Stimulated activated CD4-positive, alpha-beta T cell treated with anti-CD3 and anti-CD28 coated beads, Interleukin-1b, Interleukin-23, amount 100 ng/mL, for 4 hours (primary cell): ENCODE measurements at places on chromosomes 4 and X.

DNA sequence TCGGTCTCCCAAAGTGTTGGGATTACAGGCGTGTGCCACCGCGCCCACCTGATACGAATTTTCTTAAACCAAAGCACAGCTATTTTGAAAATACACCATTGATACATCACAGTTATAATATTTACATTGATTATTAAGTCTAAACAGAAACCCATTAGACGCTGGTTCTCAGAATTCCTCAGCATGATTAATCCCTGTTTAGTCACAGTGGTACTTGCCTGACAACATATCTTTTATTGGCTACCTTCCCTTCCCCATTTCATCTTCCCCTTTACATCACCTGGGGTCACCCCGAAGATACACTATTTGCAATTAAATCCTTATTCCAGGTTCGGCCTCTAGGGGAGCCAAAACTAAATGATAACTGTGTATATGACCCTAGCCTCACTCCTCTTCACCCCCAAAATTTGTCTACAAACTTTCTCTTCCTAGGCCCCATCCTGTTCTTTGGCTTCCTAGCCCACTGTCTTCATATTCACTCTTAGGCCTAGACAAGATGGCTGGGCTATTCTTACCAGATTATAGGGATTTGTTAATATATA is 36.8 kb upstream of the IL1RAPL1 start:
- no peak for DNase-seq

DNA sequence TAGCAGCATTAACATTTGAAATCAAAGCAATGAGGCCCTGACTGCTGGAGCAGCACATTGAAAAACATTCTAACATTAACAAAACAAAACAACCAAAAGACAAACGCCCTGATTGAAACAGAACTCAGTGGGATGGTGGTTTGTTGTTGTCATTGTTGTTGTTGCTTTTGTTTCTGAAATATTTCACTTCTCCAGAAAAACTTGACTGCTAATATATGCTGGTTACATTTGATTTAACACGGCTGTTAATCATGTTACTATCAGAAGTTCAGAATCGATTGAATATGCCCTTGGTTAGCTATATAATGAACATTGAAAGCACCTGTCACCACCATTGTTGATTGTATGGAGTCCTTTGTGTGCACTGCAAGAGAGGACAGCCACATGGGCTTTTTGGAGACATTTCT is 790.4 kb upstream of the GALNTL6 start:
- no peak for DNase-seq

DNA sequence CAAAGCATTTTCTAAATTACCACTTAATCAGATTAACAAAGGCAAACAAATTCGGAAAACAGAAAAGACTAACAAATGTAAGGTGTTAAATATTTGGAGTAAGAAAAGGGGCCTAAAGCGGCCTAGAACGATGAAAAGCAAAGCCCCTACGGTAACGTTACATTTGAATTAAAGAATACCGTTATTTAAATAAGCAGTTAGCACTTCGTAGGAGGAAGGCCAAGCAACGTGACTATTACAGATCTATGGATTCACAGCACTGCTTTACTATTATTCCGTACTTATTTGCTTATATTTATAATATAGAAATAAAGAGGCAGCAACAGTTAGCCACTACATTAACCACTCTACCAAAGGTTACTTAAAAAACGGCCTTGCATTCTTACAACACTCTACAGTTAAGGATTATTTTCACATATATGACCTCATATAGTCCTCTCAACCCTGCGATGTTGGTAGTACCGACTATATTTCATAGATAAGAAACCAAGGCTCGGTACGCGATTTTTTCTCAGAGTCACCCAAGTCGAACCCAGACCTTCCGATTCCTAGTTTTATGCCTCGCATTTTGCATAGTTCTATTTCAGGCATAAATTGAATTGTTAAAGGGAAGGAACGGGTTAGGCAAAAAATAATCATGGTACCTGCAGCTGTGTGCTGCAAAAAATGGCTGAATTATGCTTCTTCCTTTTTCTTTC is 2.9 kb downstream of the KLHL15 start:
- DNase-seq = no peak

DNA sequence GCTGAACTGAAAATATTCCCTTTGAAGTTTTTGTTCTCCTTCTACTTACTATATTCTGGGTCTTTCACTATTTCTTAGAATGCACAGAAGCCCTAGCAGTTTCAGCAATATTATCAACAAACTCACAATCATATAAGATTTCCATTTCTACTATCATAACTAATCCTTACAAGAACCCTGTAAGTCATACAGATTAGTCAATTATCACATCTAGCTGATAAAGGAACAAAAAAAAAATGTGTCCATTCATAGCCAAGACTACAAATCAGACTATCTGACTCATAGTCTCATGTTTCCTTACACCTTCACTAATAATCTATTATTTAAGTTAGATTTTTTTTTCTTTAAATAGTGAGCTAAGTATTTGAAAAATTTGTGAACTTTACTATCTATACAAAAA is 72.5 kb downstream of the LRBA start:
- DNase-seq = no peak

DNA sequence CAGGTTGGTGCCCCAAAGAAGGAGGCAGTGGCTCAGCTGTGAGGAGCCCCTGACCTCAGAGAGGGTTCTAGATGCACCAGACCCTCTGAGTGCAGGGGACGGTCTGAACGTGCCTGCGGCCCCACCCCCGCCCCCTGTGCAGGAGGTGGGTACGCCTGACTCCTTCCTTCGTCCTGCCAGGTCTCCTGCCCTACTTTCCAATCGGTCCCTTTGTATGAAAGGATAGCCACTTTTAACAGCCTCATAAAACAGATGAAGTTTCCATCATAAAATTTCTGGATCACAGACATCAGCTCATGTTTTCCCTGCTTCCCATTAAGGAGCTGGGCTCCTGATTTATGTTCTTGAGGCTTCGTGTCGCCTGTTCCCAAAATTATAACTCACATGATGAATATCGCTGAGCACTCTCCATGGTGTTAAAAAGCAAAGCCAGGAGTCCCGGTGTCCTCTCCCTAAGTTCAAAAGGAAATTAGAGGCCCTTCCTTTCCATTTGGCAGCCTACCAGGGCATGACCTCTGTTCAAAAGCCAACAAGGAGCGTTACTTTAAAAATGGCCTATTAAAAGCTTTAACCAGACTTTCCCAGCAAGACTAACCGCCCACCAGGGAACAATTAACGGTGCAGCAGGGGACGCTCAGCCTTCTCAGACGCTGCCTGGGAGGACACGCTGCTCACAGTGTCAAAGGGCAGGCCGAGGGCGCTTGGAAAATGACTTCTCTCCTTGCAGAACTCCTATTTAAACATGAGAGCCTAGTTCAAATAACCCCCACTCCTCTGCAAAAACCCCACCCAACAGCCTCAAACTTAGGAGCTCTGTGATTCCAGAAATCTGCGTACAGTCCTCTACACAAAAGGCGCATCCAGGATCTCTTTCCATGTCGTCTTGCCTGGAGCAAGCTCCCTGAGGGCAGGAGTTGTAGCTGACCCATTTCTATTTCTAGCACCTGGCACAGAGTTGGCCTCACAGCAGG is 181.9 kb downstream of the AFAP1 start:
- no peak for DNase-seq

DNA sequence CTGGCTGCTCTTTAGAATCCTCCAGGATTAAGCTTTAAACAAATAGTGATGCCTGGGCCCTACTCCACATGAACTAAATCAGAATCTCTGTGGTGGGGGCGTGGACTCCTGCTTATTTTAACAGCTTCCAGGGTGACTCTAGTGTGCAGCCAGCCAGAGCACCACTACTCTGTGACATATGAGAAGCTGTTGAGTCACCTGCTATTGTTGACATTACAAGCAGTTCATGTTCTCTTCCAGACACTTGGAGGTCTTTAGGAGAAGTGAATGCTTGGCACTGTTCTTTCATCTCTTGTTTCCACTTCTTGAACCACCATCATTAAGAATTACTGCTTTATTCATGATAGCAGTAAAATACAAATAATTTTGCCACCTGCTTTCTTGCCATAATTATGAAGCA is 426 bp upstream of the C4orf51 start:
- no peak for DNase-seq

GRCh38 chr4:156472624-156473023 is 499.0 kb downstream of the PDGFC start:
- DNase-seq = no peak

- DNase-seq = no peak
Measured at GRCh38 chrX:135522132-135522530, 1.7 kb downstream of the INTS6L start.

GRCh38 chr4:38769857-38770256 is 12.9 kb downstream of the TLR10 start:
- no peak for DNase-seq

DNA sequence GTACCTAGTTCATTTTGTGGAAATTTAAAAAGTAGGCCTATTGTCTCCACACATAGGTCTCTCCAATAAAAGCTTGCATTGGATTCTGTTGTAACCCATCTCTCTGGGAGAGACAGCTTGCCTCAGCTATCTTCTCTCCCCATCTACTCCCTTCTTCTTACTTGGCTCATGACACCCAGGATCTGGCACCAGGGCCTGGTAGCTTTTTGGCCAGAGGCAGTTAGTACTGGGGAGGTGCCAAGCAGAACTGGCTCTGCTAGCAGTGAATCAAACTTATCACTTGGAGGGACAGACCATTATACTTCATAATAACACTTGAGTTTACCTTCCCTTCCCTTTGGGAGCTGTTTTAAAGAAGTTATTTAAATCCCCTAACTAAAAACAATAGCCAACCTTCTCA is 31.8 kb downstream of the PLAC1 start:
- no peak for DNase-seq

- DNase-seq = no peak
Measured at GRCh38 chrX:81168391-81168790, 33.3 kb downstream of the HMGN5 start.

DNA sequence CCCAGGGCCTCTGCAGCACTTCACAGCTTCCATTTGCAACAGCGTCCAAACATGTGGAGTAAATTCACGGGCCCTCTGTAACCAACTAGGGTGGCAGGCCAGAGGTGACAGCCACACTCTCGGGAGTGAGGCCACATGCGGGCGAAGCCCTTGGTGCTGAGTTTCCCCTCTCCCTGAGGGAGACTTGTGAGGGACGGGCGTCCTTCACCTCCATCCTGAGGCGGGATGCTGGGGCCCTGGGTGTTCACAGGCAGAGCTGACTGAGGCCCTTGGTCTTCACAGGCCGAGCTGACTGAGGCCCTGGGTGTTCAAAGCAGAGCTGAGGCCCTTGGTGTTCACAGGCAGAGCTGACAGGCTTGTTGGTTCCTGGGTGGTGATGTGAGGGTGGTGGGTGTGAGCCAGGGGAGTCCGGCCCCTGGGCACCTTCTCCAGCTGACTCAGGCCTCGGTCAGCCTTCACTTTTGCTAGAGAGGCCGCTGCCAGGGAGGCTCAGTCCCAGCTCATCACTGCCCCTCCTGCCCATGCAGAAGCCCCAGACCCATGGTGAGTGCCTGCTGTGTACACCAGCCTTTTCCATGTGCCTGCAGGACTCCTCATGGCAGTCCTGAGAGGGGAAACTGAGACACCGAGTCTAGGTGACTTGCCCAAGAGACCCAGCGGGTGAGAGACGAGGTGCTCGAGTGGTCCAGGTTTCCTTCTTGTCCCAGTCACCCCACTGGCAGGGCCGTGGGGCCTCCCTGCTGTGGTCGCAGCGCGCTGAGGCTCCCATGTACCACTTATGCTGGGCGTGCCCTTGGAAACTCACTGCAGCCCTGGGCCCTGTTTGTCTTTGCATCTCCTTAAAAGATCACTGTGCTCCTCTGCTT is 8.5 kb downstream of the WFS1 start:
- DNase-seq = no peak

- DNase-seq = no peak
Measured at GRCh38 chr4:41360921-41361793, 104.4 kb downstream of the UCHL1 start.

GRCh38 chr4:126718136-126718535 is 914.6 kb upstream of the INTU start:
- DNase-seq = no peak

DNA sequence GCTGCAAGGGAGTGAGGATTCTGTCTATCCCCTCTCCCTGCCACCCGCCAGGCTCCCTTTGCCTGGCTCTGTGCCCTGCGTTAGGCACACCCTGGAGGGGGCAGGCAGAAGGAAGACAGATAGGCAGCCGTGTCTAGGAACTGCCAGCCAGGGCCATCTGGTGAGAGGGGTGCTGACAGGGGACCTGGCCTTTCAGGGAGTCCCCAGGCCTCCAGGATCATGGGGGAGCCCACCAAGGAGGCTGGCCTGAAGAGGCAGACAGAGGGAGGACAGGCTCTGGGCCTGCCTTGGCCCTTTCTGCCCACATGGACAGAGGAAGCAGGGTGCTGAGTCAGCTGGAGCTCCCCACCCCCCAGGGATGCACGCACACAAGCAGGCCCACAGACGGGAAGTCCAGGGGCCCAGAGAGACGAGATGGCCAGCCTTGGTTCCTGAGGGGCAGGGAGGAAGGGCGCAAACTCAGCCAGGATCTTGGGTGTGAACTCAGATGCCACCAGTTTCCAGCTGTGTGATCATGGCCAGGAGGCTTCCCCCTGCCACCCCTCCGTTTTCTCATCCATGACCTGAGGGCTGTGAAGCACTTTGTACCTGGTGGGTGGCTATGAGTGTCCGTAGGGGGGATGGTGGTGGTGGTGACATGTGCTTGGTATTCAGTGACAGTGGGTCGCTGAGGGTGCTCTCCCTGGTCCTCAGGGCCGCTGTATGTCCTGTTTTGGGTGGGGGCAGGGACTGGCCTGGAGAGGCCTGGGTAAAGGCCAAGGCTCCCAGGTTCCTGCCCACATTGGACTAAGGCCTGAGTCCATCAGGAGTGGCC is 1.8 kb downstream of the SH3BP2 start:
- no peak for DNase-seq

- DNase-seq = no peak
Measured at GRCh38 chr4:142064181-142064580, 427.8 kb downstream of the IL15 start.

DNA sequence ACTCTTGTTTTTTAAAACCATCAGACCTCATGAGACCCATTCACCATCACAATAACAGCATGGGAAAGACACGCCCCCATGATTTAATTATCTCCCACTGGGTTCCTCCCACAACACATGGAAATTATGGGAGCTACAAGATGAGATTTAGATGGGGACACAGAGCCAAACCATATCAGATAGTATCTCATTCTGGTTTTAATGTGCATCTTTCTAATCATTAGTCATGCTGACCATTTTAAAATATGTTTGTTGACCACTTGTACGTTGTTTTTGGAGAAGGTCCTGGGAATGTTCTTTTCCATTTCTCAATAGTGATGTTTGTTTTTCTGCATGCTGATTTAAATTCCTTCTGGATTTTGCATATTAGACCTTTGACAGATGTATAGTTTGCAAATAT is 119.0 kb downstream of the RTL3 start:
- no peak for DNase-seq

DNA sequence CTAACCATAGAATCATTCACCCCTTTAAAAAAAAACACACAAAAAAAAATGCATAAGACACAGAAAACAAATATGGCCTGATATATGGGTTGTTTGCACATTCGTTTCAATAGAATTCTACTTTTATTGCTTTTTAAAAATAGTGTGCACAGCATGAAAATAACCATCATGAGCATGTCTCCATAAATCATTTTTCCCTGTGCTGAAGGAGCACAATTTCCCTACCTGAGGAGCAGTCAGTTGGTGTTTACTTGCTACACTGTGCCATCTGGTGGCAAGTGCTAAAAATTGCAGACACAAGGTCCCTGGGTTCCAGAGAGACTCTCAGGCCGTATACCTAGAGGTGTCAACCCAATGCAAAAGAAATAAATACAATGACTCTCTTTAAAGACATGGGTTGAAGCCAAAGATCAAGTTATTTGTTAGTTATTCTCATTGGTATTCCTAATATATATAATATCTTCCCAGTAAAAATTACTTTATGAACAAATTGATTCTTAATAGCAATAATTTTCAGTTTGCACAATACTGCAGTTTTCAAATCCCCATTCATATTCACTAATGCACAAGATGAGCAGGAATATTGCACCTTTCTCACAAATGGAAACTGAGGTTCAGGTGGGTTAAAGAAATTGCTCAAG is 551.4 kb downstream of the IQCM start:
- no peak for DNase-seq
